Upper lobe of left lung (tissue), 6 donors: ENCODE measurements at places on chromosomes 5 and 9.

- no peak for DNase-seq
These were observed 147.4 kb downstream of the ACTBL2 start for GRCh38 chr5:57335092-57335660.

DNA sequence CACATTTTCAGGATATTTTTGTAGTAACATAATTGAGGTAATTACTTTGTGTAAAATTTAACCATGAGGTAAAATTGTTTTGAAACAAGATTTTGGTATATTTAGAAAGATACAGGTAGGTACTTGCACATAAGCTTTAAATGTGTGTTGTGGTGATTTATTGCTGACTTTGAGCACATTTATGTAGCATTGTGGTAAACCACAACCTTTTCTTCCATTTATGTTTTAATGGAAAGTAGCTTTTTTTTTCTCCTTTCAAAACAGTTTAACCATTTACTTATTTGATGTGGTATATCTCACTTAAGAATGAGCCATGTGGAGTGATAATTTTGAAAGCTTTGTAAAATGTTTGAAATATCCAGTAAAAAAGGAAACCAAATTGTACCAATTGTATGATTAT lies 35.6 kb downstream of the FCHO2 start:
- DNase-seq = no peak

DNA sequence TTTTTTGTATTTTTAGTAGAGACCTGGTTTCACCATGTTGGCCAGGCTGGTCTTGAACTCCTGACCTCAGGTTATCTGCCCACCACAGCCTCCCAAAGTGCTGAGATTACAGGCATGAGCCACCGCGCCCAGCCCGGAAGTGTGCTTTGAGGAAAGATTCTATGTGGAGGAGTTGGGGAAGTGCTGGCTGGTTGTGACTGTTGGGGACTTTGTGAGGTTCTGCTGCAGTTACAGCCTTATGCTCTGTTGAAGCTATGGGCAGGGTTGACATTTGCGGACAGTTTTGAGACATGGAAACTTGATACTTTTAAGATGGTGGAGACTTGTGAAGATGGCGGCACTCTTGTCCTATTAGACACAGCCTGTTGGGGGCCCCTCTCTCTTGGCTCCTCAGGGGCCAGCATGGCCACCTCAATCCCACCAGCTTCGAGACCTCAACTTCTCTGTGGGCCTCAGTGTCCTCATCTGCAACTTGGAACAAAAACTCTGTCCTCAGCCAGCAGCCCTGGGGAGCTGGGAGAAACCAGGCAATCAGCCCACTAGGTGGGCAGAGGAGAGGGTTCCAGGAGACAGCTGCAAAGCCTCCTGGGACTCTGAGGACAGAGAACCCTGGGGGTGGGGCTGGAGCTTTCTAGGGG lies 24.9 kb downstream of the C9orf50 start:
- no peak for DNase-seq

DNA sequence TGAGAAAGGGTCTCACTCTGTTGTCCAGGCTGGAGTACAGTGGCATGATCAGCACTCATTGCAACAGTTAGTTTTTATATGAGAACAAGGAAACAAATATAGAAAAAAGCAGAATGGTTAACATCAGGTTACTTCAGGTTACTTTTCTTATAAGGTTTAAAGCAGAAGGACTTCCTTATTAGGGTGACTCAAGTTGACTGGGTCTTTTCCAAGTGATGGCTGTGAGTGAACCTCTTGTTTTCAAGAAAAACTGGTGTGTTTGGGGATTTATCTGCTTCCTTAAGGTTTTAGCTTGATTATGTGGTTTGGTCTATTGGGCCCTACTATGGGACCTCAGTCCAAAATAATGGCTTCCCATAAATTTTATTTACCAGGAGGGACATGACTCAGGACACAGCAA lies 99.2 kb downstream of the ARRDC3 start:
- DNase-seq = no peak

GRCh38 chr5:54573812-54574489 lies 56.4 kb downstream of the SNX18 start:
- DNase-seq = no peak

DNA sequence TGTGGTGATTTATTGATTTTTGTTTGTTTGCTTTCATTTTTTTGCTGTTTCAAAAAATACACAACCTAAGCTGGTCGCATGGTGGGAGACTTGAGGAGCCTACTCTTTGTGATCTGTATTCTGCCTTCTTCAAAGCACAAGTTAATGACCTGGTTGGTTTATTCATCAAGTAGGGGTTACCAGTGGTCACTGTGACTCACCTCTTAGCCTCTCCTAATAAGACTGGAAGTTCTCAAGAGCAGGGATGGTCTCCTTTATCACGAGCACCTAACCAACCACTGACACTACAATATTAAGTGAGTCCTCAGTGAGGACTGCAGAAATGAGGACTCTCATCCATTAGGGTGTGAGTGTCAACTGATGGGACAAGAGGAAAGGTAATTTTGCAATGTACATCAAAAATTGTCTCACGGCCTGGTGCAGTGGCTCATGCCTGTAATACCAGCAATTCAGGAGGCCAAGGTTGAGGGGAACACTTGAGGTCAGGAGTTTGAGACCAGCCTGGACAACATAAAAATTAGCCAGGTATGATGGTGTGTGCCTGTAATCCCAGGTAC lies 13.6 kb upstream of the MTMR12 start:
- no peak for DNase-seq

DNA sequence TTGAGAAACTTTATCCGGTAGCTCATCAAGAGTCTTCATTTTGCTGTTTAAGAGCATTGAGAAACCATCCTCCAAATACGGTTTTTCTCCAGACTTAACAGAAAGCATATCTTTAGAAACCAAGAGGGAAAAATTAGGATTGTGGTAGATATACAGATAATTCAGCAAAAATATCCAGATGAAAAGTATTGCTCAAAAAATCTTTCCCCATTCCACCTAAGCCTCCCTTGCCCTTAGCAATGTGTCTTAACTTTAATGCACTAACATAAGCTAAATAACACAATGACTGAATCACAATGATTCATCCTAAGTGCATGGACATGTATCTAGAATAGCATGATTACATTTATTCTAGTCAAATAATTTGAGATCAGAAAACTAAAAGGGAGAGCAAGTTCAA lies 130.3 kb upstream of the TARS1 start:
- no peak for DNase-seq

DNA sequence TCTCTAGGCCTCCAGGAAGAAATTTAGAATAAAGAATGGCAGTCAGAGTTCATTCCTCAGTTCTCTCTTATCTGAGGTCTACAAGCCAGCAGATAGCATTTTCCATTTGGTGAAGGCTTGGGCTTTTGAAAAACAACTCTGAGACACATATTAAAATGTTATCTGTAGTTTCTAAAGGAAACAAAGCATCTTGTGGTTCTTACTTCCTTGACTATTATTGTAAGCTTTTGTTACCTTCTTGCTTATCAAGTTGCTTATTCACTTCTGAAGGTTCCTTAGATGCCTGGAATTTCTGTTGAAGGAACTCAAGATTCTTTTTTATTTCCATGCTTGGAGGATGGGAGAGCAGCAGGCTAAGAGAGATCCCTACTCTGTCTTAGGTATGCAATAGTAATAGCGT lies 79.2 kb upstream of the MRPS30 start:
- no peak for DNase-seq

DNA sequence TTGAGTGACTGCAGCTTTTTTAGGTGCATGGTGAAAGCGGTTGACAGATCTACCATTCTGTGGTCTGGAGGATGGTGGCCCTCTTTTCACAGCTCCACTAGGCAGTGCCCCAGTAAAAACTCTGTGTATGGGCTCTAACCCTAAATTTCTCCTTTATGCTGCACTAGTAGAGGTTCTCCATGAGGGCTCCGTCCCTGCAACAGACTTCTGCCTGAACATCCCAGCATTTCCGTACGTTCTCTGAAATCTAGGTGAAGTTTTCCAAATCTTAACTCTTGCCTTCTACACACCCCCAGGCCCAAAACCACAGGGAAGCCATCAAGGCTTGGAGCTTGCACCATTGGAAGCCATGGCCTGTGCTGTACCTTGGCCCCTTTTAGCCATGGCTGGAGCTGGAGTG lies 1898.1 kb upstream of the NUDT12 start:
- DNase-seq = no peak

DNA sequence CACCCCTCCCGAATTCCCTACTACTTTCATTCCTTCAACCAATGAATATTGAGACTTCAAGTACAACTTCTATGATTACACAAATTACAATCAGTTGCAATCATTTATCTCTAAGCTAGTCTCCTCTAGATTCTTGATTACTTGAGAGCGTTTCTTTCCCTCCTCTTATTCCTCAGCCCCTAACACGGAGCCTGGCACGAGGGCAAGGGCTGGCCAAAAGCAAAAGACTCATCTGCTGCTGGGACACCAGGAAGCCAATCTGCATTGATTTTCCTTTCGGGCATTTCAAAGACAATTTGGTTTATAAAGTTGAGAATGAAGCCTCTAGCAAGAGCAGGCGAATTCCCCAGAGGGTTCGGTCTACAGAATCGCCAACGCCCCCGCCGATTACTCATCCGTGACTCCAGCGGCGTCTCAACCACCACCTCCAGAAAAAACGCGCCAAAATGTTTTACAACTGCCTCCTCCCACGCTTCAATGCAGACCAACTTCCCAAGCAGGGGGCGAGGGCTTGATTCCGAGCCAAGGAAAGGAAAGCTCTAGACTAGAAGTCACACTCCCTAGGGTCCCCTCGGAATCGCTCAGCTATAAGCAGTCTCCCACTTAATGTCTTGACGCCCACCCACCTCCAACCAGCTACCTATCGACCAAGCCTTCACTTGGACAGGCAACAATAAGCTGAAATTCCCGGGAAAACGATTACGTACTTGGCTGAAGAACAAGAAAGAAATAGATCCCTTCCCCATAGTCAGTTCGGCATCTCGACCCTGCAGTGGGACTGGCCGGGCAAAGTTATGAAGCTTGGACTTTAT lies 1.5 kb downstream of the PCSK1 start:
- DNase-seq = no peak

GRCh38 chr5:57499262-57500050 lies 16.8 kb upstream of the ACTBL2 start:
- no peak for DNase-seq

- no peak for DNase-seq
These were observed 28.2 kb downstream of the RAB14 start for GRCh38 chr9:121173501-121173900.

DNA sequence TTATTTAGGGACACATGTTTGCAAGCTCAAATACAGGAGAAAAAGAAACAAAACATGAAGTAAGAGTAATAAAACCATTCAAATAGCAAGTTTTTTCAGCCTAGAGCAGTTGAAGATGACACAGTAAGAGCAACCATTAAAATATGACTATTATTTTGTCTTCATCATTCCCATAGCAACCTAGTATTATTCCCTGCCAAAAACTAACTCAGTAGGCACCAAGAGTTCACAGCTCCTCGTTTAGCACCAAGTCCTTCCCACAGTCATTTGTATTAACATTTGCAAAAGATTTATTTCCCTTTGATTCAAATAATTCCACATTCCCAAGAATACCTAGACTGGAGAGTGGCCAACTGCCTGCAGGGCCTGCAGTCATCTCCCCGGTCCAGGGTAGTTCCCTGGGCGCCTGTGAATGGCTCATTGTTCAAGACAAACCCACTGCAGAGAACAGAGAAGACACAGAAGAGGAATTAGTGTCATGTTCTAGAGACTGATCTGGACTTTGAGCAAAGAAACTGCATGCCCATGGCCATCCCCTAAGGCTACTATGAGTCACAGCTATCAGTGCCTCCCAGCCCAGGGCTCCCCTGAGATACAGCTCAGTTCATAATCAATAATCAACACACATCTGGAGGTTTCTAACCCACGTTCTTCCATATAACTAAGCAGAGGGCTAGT lies 139.1 kb upstream of the MAP3K1 start:
- no peak for DNase-seq

- no peak for DNase-seq
These were observed 2.3 kb downstream of the TTF1 start for GRCh38 chr9:132404228-132404881.

- DNase-seq = no peak
These were observed 1227.2 kb upstream of the WWC1 start for GRCh38 chr5:167064198-167064776.

DNA sequence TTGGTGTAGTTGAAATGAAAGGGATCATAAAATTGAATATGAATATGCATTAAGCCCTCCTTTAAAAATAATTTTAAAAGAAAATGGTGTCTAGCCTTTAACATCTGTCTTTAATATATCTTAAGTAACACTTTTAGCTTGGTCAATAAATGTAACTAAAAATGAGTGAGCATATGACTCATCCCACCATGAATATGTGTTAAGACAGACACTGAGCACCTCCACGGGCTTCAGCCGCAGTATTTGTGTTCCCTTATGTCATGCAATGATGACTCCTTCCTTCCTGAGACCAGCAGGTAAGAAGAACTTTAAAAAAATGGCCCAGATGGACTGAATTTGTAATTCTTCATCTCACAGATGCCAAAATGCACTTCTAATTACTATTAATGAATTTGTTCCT lies 563.2 kb downstream of the NR2F1-AS1 start:
- DNase-seq = no peak

DNA sequence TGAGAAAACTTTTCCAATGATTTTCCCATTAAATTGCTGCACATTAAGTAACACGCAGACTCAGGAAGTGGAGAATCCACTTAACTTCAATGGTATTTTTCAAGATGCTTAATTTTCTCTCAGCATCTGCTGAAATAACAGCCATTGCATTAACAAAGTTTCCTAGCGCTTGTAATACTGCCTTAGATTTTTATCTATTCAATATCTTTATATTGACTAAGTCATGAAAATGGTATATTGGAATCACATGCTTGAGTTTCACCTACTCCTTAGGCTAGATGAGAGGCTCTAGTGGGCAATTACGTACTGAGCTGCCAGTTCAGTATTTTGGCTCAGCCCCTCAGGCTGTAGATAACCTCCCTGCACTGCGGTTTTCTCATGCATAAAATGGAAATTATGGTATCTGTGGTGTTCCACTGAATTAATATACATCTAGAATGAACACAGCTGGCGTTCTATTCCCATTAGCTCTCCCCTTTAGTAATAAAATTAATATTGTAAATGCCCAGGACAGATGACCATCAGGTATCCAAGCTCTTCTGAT lies 112.9 kb downstream of the MTX3 start:
- no peak for DNase-seq

- DNase-seq = no peak
These were observed 731.6 kb downstream of the DNAH5 start for GRCh38 chr5:13212886-13213285.

DNA sequence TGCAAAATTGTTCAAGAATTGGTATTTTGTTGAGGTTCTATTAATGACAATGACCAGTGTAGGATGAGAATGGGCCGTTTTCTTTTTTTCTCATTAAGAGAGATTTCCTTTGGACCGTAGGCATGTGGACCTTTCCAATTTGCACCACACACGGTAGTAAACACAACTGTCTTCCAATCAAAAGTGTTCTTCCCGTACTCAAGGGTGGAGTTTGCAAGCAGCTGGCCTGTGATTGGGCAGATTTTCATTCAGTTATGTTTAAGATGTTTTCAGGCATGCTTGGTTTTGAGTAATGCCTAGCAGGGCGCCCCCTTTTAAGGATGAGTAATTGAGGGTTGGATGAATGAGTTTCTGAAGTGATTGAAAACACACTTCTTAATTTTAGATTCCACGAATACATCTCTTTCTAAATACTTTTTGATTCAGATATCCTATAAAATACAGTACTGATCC lies 2.5 kb downstream of the KDM3B start:
- no peak for DNase-seq
